Upper lobe of left lung (tissue), 6 donors: ENCODE measurements at places on chromosomes 2 and 18. TPM values are rescaled to one million over a fixed set of nuclear protein-coding genes. Genes with fewer than 3 reads are reported as not detected.
A peak's percentile ranks its signal among the peaks of the same experiment; 100 is the strongest.

DNA sequence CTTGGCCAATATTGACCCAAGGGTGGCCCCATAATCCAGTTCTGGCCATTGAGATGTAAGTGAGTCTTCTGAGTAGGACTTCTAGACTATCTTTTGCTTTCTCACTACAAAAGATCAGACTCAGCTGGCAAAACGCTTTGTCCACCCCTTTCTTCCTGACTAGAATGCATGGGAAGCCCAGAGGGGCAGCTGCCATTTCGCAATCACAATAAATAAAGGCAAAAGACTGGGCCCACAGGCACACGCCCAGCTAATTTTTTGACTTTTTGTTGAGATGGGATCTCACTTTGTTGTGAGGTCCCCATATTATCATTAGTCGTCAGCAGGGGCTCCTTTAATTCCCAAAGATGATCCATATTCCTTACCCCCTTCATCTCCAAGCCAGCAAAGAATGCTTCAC lies 41.1 kb upstream of the SGPP2 start:
- H3K27ac ChIP-seq, result no peak overlapping the region
- H3K27me3 ChIP-seq, result no peaks in the 10 kb centered on the region
- DNase-seq, result no peak
- no peak overlapping the region for H3K4me3 ChIP-seq

ANKRD30BL gene
- total RNA-seq, result not detected

- DNase-seq, result no peak
- no peaks in the 10 kb centered on the region for H3K4me1 ChIP-seq
- H3K4me3 ChIP-seq, result no peak overlapping the region
- H3K27me3 ChIP-seq, result no peaks in the 10 kb centered on the region
- no peaks in the 10 kb centered on the region for H3K36me3 ChIP-seq
Measured at GRCh38 chr2:120379916-120380893, 34.3 kb downstream of the INHBB start.

- H3K27ac ChIP-seq, result peak overlapping the region; percentile 49
- H3K36me3 ChIP-seq, result no peaks in the 10 kb centered on the region
- peaks cover 18% of the 10 kb centered on the region for H3K4me1 ChIP-seq
- no peak overlapping the region for H3K4me3 ChIP-seq
- no peak for DNase-seq
Measured at GRCh38 chr18:13138420-13139139, 80.0 kb upstream of the LDLRAD4 start.

ZNF385B gene
- 28.9 TPM for total RNA-seq

GRCh38 chr18:61992285-61992684 lies 99.5 kb upstream of the RNF152 start:
- H3K27me3 ChIP-seq, result no peaks in the 10 kb centered on the region
- no peaks in the 10 kb centered on the region for H3K36me3 ChIP-seq
- H3K4me3 ChIP-seq, result no peak overlapping the region
- H3K27ac ChIP-seq, result no peak overlapping the region
- DNase-seq, result no peak

- DNase-seq, result no peak
- peaks cover 21% of the 10 kb centered on the region for H3K4me1 ChIP-seq
- no peaks in the 10 kb centered on the region for H3K27me3 ChIP-seq
- no peak overlapping the region for H3K27ac ChIP-seq
- no peak overlapping the region for H3K4me3 ChIP-seq
- no peaks in the 10 kb centered on the region for H3K36me3 ChIP-seq
Measured at GRCh38 chr2:234292205-234292961, 204.5 kb downstream of the ARL4C start.

DNA sequence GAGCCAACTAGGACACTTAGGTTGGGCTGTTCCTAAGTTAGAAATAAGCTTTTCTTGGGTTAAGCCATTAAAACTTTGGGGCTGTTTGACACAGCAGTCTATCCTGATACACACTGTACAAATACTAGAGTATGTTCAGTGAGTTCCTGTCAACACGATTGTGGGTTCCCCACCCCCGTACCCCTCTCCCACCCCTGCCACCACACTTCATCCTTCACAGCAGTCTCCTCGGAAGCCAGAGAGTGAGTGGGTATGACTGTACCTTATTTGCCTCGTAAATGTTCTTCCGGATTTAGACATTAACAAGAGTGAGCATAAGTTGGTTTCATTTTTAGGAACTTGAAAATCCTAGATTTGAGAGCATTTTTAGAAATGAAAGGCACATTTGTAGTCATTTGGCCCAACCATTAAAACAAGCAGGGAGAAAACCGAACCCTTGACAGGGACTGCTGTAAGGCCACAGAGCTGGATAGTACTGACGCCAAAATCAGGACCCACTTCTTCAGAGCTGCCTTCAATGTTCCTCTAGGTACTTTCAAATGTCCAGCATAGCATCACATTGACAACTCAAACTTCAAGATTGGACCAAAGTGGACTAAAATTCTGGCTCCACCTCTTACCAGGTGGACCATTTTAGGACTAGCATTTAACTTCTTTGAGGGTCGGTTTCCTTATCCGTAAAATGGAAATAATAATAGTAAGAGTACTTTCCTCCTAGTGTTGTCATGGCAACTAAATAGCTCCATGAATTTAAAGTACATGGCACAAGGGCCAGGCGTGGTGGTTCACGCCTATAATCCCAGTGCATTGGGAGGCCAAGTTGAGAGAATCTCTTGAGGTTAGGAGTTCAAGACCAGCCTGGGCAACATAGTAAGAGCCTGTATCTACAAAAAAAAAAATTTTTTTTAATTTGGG lies 166.3 kb upstream of the SERTAD2 start:
- H3K27ac ChIP-seq, result peak overlapping the region; percentile 16
- DNase-seq, result no peak
- H3K27me3 ChIP-seq, result no peaks in the 10 kb centered on the region
- no peaks in the 10 kb centered on the region for H3K36me3 ChIP-seq
- H3K4me1 ChIP-seq, result no peaks in the 10 kb centered on the region

DNA sequence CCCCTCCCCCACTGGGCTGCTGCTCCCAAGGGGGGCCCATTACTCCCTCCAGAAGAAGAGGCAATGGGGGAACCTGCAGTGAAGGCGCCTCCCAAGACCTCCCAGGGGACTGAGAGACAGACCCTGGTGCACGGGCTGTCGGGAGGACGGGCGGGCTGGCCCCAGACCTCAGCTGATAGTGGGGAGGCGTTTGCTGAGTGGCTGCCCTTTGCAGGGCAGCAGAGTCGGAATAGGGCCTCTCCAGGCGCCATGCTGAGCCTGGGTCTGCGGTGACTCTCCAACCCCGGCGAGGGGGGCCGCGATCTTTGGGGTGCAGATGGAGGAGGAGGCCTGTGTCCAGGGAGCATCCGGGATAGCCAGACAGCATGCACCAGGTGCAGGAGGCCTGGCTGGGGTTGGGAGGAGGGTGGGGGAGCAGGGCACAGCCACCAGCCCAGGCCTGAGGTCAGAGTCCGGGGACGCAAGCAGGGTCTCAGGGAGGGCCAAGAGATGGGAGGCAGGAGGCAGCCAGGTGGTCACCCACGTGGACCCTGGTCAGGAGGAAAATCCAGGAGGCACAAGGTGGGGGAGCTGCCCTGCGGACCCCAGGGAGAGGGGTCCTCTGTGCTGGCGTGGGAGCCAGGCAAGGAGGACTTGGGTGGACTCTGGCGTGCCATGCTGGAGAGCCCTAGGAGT lies 11.0 kb downstream of the CROCC2 start:
- H3K36me3 ChIP-seq, result no peaks in the 10 kb centered on the region
- H3K4me1 ChIP-seq, result peaks cover 21% of the 10 kb centered on the region
- H3K27me3 ChIP-seq, result no peaks in the 10 kb centered on the region
- H3K4me3 ChIP-seq, result no peak overlapping the region
- H3K27ac ChIP-seq, result no peak overlapping the region

DNA sequence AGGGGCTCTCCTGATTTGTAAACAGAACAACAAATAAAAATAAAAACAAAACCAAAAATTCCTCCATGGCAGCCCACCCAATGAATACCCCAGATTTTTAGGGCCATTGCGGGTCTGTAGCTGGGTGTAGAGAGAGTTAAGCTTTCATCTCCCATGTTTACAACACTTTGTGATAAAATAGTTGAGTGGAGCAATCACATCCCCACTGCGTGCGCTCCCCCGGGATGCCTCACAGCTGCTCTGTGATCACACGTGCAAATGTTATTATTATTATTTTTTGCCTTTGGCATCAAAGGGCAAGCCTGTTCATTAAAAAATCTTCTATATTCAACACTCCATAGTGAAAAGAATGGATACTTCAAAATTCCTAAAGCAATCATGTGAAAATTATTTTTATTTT lies 118.0 kb downstream of the MBP start:
- peaks cover 29% of the 10 kb centered on the region for H3K4me1 ChIP-seq
- H3K27me3 ChIP-seq, result no peaks in the 10 kb centered on the region

MYO7B gene
- 3.7 TPM for total RNA-seq

- peaks cover 9% of the 10 kb centered on the region for H3K4me1 ChIP-seq
- H3K27ac ChIP-seq, result no peak overlapping the region
- H3K4me3 ChIP-seq, result no peak overlapping the region
- no peaks in the 10 kb centered on the region for H3K27me3 ChIP-seq
Measured at GRCh38 chr2:42859006-42859552, 66.7 kb upstream of the HAAO start.

DNA sequence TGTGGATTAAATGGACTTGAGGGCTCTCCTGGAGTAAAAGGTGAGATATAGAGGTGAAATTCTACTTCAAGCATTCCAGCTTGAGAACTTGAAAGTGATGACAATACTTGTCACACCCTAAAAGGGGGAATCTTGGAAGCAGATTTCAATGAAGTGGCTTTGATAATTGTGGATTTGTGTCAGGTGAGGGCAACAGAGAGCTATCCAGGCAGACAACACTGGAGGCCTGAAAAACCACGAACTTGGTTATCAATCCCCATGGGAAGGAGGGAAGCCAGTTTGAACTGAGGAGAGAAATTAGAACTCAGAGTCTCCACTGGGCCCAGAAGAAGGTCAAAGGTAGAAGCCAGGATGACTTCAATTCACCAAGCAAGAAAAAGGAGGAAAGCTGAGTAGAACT lies 263.9 kb downstream of the FIGN start:
- H3K36me3 ChIP-seq, result no peaks in the 10 kb centered on the region
- no peak overlapping the region for H3K27ac ChIP-seq
- H3K4me1 ChIP-seq, result no peaks in the 10 kb centered on the region
- H3K4me3 ChIP-seq, result no peak overlapping the region
- H3K27me3 ChIP-seq, result no peaks in the 10 kb centered on the region

- DNase-seq, result no peak
- H3K36me3 ChIP-seq, result no peaks in the 10 kb centered on the region
- no peak overlapping the region for H3K27ac ChIP-seq
- H3K4me1 ChIP-seq, result peaks cover 5% of the 10 kb centered on the region
- H3K27me3 ChIP-seq, result no peaks in the 10 kb centered on the region
Measured at GRCh38 chr2:119195001-119195400, 28.6 kb upstream of the STEAP3 start.

GRCh38 chr2:64523666-64524603 lies at the start of gene AFTPH:
Gene AFTPH (plus strand): TSS chr2:64524328. CDS start chr2:64551475, 27,147 bp downstream.
- peak; percentile 99 for DNase-seq
- peak within 1 kb of the TSS; percentile 99 for H3K27ac ChIP-seq
- no peaks in the 10 kb centered on the region for H3K27me3 ChIP-seq
- no peaks in the 10 kb centered on the region for H3K36me3 ChIP-seq
- peaks cover 7% of the 10 kb centered on the region for H3K4me1 ChIP-seq
- H3K4me3 ChIP-seq, result peak within 1 kb of the TSS; percentile 72

DNA sequence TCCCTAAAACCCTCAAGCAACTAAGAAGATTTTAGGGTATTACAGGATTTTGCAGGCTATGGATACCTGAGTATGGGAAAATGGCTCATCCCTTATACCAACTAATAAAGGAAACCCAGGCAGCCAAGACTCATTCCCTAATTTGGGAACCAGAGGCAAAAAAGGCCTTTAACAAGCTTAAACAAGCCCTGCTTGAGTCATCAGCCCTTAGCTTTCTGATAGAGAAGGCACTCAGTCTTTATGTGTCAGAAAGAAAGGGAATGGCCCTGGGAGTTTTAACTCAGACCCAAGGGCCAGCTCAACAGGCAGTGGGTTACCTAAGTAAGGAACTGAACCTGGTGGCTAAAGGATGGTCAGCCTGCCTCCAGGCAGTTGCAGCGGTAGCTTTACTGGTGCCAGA lies 96.9 kb upstream of the RMP24 start:
- no peak overlapping the region for H3K4me3 ChIP-seq
- no peaks in the 10 kb centered on the region for H3K4me1 ChIP-seq
- no peak overlapping the region for H3K27ac ChIP-seq
- no peaks in the 10 kb centered on the region for H3K27me3 ChIP-seq
- no peaks in the 10 kb centered on the region for H3K36me3 ChIP-seq

GRCh38 chr2:144354953-144355352 lies 165.0 kb downstream of the ZEB2 start:
- no peak overlapping the region for H3K4me3 ChIP-seq
- no peaks in the 10 kb centered on the region for H3K36me3 ChIP-seq
- H3K27ac ChIP-seq, result no peak overlapping the region
- DNase-seq, result no peak
- H3K27me3 ChIP-seq, result no peaks in the 10 kb centered on the region

ONECUT2 gene
- 0.06 TPM for total RNA-seq

ALPP gene
- total RNA-seq, result 4.8 TPM

GRCh38 chr18:48961547-48961946 lies 10.8 kb upstream of the SMAD7 start:
- H3K4me1 ChIP-seq, result peaks cover 14% of the 10 kb centered on the region
- no peaks in the 10 kb centered on the region for H3K27me3 ChIP-seq
